Fibroblast of mammary gland (primary cell): ENCODE measurements at places on chromosomes 1 and 21.

- DNase-seq, result peak; percentile 85
These were observed 573.1 kb downstream of the USP25 start for GRCh38 chr21:16302851-16303282.

DNA sequence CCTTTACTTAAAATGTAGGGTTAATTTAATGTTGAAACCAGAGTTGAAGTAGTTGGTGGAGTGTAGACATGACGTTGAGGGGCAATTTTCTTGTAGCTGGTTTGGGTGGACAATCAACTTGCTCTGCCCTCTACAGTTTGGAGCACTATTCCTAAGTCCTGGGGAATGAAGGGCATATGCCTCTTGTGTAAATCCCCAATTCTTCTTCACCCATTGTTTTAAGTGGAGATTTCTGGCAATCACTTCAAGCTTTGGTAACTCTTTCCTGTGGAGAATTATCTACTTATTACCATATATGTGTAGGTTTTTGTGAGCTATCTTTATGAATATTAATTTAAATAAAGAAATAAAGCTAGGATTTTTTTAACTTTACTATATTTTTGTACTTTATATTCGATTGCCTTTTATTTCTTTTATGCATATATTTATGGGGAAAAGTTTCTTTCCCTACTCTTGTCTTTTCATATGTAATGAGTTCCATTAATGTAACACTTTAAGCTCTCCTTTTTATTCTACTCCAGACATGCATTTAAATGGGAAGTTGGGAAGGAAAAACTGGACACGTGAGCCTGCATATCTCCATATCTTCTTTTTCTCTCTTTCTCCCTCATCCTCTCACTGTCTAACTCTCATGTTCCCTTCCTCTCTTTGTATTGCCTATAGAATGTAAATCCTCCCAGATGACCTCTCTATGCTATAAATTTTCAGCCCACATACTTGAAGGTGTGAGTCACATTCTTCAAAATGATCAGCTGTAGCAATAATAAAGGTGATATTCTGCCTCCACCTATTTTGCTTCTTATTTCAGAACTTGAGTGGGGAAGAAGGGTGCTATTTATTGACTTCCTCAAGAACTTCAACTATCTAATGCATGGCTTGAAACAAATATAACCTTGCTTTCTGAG lies 276.7 kb downstream of the PTPRC start:
- no peak for DNase-seq

DNA sequence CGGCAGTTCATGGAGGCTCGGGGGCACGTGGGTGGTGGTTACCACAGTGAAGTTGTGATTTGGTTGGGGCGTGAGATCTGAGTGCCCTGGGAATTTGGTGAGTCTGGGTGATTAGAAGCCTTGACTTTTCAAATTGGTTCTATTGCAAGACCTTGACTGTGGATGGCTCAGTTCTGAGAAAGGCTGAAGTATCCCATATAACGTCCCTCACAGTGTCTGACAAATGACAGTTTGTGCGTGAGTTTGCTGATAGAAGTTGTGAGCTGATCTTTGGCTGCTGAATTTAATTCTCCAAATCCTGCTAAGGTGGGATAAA lies 549 bp downstream of the MSH4 start:
- DNase-seq, result no peak

GRCh38 chr1:17156108-17156507 lies 36.9 kb upstream of the PADI2 start:
- peak; percentile 29 for DNase-seq

- DNase-seq, result no peak
These were observed 2.7 kb downstream of the RAB29 start for GRCh38 chr1:205772607-205773032.

DNA sequence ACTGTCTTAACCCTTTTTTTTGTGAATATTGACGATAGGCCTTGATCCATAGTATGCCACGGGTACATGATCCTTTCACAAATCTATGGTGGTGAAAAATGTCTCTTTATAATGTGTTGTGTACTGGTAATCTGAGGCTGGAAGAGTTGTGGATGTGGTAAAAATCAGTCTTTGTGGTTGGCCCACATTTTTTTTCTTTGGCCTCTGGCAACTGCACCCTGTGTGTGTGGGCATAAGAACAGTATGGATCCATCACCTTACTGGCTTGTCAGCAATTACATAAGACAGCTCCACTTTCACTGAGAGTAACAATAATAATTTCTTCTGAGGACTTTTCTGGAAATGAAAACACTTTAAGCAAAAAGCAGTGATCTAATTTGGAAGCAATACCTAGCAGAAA lies 101.6 kb downstream of the GABPA start:
- DNase-seq, result peak; percentile 8

DNA sequence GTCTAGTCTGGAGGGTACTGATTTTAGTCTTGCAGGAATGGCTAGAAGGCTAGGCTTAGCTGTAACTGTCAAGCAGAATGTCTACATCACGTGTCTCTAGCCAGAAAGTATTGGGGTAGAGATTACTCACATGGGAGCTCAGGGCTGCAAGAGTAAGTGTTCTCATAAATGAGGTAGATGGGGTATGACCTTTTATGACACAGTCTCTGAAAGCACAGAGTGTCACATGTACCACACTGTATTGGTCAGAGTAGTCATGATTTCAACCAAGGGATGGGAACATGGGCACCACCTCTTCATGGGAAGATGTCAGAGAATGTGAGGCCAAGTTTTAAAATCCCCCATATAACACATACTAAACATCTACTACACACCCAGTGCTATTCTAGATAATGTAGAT lies 2.9 kb downstream of the FYB2 start:
- peak; percentile 27 for DNase-seq

DNA sequence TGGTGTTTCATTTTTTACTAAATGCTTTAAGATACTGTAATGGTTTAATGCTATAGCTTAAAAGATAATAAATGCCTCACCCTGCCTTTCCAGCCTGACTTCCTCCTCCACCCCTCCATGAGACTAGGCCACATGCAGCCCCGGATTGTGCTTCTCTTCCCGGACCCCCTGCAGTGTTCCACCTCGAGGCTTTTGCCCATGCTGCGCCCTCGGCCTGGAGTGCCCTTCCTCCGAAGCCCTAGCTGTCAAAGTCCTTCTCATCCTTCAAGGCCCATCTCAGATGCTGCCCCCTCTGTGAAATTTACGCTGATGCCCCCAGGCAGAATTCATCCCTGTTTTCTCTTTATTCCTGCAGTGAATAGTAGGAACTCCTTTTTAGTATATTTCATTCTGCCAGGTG lies 98.5 kb downstream of the ATP5PO start:
- no peak for DNase-seq

DNA sequence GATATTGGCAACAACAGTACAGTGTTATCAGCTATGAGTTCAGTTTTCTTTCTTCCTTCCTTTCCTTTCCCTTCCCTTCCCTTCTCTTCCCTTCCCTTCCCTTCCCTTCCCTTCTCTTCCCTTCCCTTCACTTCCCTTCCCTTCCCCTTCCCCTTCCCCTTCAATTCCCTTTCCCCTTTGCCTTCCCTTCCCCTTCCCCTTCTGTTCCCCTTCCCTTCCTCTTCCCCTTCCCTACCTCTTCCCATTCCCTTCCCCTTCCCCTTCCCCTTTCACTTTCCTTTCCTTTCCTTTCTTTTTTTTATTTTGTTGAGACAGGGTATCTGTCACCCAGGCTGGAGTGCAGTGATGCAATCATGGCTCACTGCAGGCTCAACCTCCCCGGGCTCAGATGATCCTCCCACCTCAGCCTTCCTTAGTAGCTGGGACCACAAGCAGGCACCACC lies 72.3 kb upstream of the CAPZB start:
- DNase-seq, result peak; percentile 36

DNA sequence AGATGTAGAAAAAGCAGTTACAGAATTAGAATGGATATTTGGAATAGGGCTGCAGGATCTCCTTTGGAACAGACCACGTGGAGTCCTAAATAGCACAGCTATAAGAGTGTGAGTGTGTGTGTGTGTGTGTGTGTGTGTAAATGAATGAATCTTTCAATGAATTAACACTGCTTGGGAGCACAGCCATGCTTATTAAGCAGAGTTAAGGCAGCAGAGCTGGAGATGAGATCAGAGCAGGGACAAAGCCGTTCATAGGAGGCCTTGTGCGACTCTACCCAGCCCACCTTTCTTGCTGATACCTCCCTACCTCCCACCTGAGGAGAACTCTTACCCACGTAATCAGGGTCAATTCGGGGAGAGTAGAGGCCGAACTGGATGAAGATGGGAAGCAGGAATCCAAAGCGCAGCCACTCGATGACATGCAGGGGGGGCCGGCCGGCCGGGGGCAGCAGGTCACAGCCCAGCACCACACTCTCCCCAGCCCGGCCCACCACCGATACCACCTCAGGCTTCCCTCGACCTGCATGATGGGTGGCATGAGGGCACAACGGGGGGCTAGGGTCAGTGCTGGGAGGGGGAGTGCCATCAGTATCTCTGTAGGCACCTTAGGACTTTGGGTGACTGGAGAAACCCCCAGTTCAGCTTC lies 2.7 kb downstream of the IGSF9 start:
- DNase-seq, result no peak

- peak; percentile 81 for DNase-seq
These were observed 20.4 kb downstream of the DEGS1 start for GRCh38 chr1:224203243-224204016.

GRCh38 chr1:230392536-230392909 lies 33.6 kb downstream of the PGBD5 start:
- no peak for DNase-seq

DNA sequence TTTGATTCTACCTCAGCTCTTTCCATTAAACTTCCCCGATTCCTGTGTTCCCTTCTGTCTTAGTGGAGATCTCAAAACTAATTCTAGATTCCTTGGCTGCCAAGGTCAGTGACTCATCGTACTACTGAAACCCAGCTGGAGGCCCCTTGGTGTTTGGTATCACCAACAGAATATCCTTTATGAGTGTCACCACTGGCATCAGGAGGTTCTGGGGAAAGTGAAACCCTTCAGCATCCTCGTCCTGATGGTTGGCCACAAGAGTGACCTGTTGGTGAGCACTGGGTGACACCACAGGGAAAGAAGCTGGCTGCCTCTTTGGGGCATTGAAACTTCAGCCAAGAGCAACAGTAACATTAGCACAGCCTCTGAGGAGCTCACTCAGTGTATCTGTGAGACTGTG lies 9.6 kb downstream of the RAB42 start:
- peak; percentile 90 for DNase-seq

- peak; percentile 62 for DNase-seq
These were observed 16.0 kb upstream of the ID3 start for GRCh38 chr1:23575226-23575810.
